Stimulated activated CD8-positive, alpha-beta memory T cell treated with anti-CD3 and anti-CD28 coated beads, Interleukin-4, amount 100 ng/mL, for 1 hour (primary cell): ENCODE measurements at places on chromosomes 5 and 9.

DNA sequence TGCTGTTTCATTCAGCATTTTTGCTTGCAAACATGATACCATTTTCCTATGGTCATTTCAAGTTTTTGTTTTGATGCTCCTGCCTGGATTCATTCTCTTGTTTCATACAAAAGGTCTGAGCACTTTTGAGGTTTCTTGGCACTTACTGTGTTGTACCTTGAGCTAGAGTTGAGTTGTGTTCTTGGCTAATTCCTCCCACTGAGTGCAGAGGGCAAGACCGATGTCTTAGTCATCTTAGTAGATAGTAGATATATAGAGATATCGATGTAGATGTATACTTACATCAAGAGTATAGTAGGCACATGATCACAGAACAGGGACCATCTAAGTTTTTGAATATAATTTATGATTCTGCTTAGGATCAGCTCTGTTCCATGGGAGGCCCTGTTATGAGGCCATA lies 366.6 kb downstream of the OSTF1 start:
- DNase-seq = no peak

GRCh38 chr9:94149696-94150095 lies 65.4 kb downstream of the PTPDC1 start:
- no peak for DNase-seq

- no peak for DNase-seq
Measured at GRCh38 chr5:151534350-151534749, 56.8 kb downstream of the FAT2 start.

- DNase-seq = no peak
Measured at GRCh38 chr5:76494201-76494600, 91.1 kb downstream of the IQGAP2 start.

- DNase-seq = no peak
Measured at GRCh38 chr9:74711341-74711740, 176.4 kb downstream of the TRPM6 start.

- DNase-seq = no peak
Measured at GRCh38 chr5:107814183-107814827, 143.6 kb upstream of the EFNA5 start.

DNA sequence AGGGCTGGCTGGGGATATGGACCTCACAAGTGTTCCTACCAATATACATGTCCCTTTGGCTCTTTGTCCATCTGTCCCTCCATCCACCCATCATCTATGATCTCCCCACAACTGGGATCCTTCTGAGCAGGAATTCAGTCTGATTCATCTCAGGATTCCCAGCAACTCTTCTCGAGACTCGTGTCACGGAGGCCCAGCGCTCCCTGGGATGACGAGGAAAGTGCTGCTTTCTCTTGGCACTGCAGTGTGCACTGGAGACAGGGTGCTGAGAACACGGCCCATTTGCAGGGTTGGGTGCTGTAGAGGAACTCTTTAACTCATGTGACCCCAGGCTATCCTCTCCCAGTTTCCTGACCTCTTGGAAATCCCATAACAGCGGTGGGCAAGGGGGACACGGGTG lies 72.9 kb downstream of the ANGPTL2 start:
- no peak for DNase-seq

DNA sequence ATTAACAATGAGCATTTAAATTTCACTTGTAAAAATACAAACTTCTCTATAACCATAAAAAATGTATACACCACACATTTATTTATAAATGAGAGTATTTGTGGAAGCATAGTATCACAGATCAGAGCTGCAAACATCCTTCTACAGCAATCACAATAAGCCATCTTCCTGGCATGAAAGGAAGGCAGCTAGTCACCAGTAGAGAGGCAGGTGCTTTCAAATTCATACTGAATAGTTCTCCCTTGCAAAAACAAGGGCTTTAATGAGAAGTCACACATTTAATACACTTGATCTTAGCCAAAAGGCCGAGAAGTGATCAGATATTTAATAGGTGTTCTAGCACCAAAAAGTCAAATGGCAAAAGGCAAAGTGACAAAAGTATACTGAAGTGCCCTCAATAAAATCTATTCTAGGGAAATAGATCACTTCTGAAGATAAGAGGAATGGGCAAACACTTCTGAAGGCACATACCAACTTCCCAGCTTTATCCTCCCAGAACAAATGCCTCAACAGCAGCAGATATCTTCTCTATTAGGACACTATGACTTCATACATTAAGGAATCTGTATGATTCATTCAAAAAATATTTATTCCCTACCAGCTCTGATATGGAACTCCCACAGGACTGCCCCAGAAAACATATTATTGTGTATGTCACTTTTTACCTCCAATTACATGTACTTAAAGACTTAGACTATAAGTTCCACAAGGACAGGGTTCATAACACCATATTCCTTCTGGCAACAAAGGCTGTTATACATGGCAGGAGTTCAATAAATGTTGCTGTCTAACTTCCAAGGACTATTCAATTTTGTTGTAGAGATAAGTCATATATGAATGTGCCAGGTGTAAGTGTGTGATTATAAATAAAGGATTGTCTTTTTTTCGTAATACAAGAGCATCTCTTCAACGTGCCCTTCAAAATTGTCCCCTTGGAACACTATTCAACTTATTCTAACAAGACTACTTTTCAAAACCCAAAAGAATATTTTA lies 31.7 kb downstream of the MAPKAP1 start:
- no peak for DNase-seq

- no peak for DNase-seq
Measured at GRCh38 chr9:137112564-137113384, 1.8 kb downstream of the DPP7 start.

DNA sequence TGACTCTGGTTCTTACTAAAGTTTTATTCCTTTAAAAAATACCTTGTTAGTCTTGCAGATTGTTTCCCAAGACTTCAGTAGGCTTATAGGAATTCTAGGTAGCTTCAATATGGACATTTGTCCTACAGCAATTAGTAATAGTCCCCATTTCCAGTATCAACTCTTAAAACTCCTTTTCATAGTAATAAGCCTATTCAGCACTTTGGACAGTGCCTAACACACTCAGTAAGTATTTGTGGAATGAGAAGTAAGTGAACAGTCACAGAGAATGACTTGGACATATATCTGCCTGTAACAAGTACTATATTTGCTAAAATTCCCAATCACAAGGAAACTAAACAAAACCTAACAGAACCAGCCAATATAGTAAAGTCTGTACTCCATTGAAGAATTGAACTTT lies 1291.8 kb upstream of the DMAC1 start:
- no peak for DNase-seq

GRCh38 chr5:170518277-170518676 lies 14.5 kb downstream of the KCNIP1 start:
- no peak for DNase-seq

GRCh38 chr5:111259636-111260035 lies 35.5 kb downstream of the CAMK4 start:
- DNase-seq = no peak

- DNase-seq = peak; percentile 68
Measured at GRCh38 chr5:140557136-140557805, at the start of gene SRA1. TSS of gene SRA1 (minus strand) at chr5:140557473. CDS start at chr5:140557452, 21 bp downstream.

GRCh38 chr5:149323210-149323609 lies 22.1 kb upstream of the GRPEL2 start:
- DNase-seq = no peak

- no peak for DNase-seq
Measured at GRCh38 chr5:141876628-141877355, 1.4 kb downstream of the PCDH1 start.

DNA sequence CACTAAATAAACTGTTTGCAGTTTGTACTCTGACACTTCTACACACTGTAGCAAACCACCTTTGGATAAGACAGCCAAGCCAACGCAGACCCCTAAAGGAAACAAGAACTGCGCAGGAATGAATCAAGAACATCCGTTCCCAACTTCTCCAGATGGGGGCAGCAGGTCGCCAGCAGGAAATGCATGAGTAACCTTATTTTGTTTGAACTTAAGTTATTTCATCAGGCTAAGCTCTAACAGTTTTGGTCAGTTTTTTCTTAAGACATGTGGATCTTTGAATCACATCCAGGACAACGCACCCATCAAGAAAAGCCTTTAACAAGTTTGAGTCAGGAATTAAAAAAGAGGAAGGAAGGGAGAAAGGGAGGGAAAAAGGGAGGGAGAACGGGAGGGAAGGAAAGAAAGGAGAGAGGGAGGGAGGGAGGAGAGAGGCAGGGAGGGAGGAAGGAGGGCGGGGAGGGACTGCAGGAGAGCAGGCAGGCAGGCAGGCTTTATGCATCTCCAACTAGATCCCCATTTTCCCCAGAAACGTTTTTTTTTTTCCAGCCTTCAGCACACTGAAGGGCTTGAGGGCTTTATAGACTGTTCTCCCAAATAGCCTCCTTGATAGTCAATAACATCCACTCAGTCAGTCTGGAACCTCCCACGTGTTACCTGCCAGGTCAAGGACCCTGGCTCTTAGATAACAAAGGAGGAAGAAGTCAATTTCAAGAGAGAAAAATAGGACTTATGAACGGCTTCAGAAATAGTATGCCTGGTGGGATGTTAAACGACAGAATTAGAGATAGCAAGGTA lies 22.2 kb downstream of the BHMT start:
- DNase-seq = peak; percentile 31

DNA sequence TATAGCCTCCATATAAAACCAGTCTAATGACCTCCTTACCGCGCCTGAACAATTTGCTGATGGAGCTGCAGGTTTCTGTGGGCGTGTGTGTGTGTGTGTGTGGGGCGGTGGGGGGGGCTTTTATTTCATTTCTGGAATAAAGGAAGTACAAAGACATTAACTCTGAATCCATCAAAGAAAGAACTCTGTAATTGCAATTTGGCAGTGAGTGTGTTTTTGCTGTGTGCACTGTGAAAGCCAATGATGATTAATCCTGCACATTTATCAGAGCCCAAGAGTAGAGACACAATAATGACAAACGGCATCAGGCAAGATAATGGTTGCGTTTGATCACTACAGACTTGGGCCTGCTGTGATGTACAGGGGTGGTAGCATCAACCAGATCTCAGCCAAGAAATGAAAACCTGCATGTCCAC lies 29.3 kb upstream of the NDFIP1 start:
- no peak for DNase-seq

GRCh38 chr5:109908366-109908765 lies 218.6 kb downstream of the MAN2A1 start:
- DNase-seq = no peak

GRCh38 chr9:17063535-17064135 lies 71.2 kb upstream of the CNTLN start:
- no peak for DNase-seq

DNA sequence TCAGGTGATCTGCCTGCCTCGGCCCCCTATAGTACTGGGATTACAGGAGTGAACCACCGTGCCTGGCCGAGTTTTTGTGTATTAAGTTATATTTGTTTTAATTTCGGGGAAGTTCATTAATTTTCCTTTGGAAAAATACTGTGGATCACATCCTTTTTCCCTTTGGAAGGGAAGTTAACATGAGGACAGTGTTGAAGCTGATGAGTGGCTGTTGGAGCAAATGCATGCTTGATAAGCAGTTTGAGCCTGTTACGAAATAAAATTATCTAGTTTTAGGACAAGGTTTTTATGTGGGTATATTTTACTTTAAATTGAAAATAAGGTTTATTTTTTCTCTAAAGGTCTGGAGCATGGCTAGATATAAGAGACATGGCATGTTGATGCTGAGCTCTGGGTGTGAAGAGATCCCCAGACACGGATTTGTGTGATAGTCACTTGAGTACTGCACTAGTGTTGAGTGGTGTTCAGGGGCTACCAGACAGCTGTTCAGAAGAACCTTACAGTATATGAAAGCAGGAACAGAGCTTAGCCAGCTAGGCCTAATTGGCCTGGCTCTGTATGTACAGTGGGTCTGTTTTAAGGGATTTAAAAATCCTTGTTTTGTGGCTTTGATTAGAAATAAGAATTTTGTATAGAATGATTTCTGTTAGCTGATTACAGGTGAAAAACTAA lies 17.4 kb downstream of the LMNB1 start:
- DNase-seq = no peak

DNA sequence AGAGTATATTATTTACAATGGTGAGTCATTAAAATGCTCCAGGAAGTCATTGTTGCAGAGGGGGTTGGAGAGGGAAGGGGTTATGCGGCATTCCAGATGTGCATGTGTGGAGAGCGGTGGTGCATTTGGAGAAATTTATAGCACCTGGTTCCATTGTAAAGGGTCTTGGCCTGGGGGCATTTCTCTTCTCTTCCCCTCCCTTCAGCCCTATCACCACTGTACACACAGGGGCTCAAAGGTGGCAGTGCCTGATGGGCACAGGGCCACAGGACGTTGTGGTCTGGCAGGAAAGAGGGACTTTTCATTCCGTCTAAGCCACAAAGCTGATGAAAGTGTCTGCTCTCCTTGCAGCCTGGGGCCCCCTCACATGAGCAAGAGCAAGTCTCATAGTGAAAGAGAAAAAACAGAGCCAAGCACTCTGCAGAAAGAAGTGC lies 442.4 kb upstream of the ZNF462 start:
- DNase-seq = no peak

- DNase-seq = no peak
Measured at GRCh38 chr5:67334373-67334772, 137.8 kb upstream of the CD180 start.

GRCh38 chr5:147893820-147894219 lies 12.5 kb downstream of the C5orf46 start:
- DNase-seq = no peak

DNA sequence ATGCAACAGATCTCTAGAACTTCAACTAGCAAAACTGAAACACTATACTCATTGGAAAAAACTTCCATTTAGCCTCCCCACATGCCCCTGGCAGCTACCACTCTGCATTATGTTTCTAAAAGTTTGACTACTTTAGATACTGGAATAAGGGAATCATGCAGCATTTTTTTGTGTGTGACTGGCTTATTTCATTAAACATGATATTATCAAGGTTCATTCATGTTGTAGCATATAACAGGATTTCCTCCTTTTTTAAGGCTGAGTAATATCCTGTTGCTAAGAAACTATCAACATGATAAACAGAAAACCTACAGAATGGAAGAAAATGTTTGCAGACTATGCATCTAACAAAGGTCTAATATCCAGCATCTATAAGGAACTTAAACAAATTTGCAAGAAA lies 597.9 kb downstream of the DMRTA1 start:
- DNase-seq = no peak

- no peak for DNase-seq
Measured at GRCh38 chr9:85995599-85995998, 54.7 kb downstream of the NAA35 start.
